HCT116 (cell line): ENCODE measurements at places on chromosomes 13 and 19. TPM values are rescaled to one million over a fixed set of nuclear protein-coding genes. Genes with fewer than 3 reads are reported as not detected.

The EVI5L gene
- total RNA-seq: 15.0 TPM

The B3GNT8 gene
- total RNA-seq: not detected

The CACNG7 gene
- not detected for total RNA-seq

The ZNF730 gene
- total RNA-seq: not detected

The SIGLEC8 gene
- not detected for total RNA-seq

The FPR3 gene
- not detected for total RNA-seq

The EPS8L1 gene
- 62.1 TPM for total RNA-seq

The ANKLE1 gene
- 14.8 TPM for total RNA-seq

The ZMYM2 gene
- total RNA-seq: 53.0 TPM

The MLLT1 gene
- 55.0 TPM for total RNA-seq

The PDE4C gene
- total RNA-seq: 1.5 TPM

The ZNF83 gene
- 34.2 TPM for total RNA-seq

The ZNF737 gene
- not detected for total RNA-seq

The FSTL3 gene
- total RNA-seq: 29.1 TPM

The ZNF177 gene
- 1.2 TPM for total RNA-seq

The ZNF493 gene
- 2.2 TPM for total RNA-seq

The RNF225 gene
- total RNA-seq: 1.2 TPM

The CFAP97D2 gene
- not detected for total RNA-seq

The BORA gene
- 27.6 TPM for total RNA-seq

The TMEM221 gene
- 3.4 TPM for total RNA-seq

The SPACA4 gene
- total RNA-seq: not detected

The ZNF471 gene
- not detected for total RNA-seq

The SERPINE3 gene
- not detected for total RNA-seq

The ZNF296 gene
- total RNA-seq: 9.2 TPM

The HSD17B14 gene
- total RNA-seq: 3.9 TPM

The IGFL2 gene
- total RNA-seq: not detected

The ZNF439 gene
- not detected for total RNA-seq

The PTH2 gene
- 9.5 TPM for total RNA-seq
